ENCODE measurements at places on chromosomes 5 and 9. TPM values are rescaled to one million over a fixed set of nuclear protein-coding genes. Genes with fewer than 3 reads are reported as not detected.

Gene HACD4
- 0.67 TPM for total RNA-seq

DNA sequence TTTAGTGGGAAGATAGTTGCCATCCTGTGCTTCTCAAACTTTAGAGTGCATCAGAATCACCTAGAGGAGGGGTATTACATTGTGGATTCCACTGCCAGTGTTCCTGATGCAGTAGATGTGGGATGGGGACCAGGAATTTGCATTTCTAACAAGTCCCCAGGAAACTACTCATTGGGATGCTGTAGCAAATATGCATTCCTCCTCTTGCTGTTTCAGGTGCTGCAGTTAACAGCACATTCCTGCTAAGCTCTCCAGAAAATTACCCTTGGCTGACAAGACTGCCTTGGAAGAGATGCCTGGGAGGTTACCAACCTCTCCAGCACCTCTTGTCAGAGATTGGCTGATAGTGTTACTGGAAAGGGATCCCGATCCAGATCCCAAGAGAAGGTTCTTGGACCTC is 270.5 kb downstream of the OSTF1 start:
- DNase-seq = no peak

DNA sequence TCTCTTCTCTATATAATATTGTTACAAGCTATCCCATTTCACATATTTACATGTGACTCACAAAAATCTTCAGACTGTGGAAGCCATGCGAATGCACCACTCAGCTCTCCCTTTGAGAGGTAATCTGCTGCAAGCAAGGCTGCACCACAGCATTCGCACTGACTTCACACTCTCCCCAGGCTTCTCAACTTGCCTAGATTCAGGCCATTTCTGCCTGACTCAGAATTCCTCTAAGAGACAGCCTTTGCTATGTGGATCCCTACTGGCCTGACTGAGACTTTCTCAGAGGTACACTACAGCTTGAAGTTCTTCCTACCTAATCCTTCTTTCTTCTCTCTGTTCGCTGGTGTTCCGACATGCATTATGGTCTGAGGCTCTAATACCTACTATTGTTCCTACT is 21.1 kb upstream of the DMRTA1 start:
- no peak for DNase-seq

- DNase-seq = no peak
These were observed 272.5 kb downstream of the GADD45G start for GRCh38 chr9:89877051-89878002.

Gene CACFD1
- 6.1 TPM for total RNA-seq

Gene DNAH5
- 1.5 TPM for total RNA-seq
